Stimulated activated CD4-positive, alpha-beta T cell treated with anti-CD3 and anti-CD28 coated beads, Interleukin-12 subunit alpha, Interleukin-12 subunit beta, amount 100 ng/mL, for 24 hours (primary cell): ENCODE measurements at places on chromosomes 6 and 20.
A peak's percentile ranks its signal among the peaks of the same experiment; 100 is the strongest.

DNA sequence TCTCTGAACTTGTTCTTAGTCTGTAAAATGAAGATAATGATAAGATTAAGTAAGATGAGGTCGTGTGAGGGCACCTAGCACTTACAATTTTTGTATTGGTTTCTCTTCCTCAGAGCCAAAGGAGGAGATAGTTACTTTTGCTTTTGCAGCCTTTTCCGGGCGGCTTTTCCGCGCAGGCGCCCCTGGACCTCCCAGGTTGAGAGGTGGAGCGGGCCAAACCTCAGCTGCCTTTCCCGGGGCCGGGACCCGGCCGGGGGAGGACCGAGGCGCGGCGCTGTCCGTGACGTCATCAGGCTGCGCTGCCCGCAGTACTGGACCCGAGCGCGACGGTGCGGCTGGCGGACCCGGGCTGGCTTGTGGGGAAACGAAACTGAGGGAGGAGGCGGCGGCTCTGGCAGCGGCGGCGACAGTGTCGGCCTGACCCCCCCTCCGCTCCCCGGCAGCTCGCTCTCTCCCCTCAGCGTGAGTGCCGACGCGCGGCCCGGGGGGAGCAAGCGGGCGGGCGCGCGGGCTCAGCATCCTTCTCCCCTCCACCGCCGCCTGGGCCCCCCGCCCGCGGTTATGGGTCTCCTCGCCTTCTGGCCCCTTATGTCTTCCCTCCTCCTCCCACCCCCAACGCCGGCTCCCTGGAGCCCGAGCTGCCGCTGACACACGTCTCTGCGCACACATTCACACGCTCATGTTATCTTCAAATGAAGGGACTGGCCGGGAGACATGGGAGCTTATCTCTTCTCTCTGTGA lies at the start of gene CMTR1:
Gene CMTR1, plus strand, starts transcription at position 306 of the 741 bp plus-strand sequence. CDS start 2,409 bp downstream, outside the sequence.
- DNase-seq = peak; percentile 95

GRCh38 chr6:1463275-1463674 lies 73.9 kb downstream of the FOXF2 start:
- DNase-seq = no peak

DNA sequence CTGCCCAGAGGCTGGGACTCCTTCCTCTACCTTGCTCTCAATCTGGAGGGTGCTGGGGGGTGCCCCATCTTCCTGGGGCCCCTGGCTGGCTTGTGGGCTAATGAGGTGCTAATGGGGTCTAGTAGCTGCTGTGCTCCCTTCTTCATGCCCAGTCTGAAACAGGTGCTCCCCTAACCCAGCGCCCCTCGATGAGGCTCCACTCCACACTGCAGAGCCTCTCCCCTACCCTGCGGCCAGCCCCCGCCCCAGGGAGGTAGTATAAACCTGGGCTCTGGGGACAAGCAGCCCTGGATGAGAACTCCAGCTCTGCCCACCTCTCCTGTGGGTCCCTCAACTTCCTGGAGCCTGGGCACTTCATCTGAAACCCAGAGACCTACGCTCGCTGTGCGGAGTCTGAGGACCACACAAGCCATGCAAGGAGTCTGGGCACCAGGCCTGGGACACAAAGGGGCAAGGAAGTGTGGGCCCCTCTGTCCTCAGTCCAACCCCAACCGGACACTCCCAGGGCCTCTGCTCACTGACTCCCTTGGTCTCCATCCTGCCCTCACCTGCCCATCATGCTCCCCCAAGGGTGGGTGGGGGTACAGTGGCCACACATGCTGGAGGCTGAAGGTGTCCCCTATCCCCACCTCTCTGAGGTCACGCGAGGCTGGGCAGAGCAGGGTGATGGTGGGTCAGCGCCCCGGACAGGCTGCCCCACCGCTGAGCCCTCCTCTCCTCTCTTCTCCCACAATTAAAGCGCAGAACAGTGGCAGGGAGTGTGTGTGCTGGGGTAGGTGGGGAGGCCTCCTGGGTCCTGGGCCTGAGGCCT lies 6.1 kb downstream of the RPL10A start:
- DNase-seq = no peak

DNA sequence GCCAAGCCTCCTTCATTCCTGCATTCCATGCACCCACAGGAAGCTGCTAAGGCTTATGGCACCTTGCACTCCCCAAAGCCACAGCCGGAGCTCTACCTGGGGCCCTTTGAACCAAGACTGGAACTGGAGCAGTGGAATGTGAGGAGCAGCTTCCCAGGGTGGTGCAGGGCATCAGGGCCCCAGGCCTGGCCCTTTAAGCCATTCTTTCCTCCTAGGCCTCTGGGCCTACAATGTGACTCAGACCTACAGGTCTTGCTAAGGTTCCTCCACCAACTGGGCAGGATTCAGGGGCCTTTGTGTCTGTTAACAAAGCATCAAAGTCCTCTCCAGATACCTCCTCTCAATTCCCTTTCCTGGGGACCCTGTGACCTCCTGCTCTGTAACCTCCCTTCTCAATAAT lies 36.2 kb downstream of the SF3B5 start:
- no peak for DNase-seq

- DNase-seq = no peak
Measured at GRCh38 chr20:48626226-48626937, 201.4 kb downstream of the PREX1 start.

DNA sequence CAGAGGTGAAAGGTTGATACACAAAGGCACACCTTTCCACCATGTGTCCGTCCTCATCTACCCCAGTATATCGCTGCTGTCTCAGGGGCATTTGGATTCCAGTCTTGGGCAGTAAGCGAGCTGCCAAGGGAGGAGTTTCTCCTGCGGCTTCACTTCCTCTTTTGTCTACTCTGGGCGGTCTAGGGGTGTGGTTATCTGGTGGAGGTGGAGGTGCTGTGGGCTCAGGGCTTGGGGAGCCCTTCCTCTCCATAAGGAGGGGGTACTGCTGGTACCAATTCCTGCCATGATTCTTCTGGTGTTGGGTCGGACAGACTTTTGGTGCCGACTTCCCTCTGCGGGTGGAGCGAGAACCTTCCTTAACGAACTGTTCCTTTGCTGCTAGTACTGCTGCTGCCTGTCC lies 31.9 kb upstream of the FABP7 start:
- DNase-seq = no peak

GRCh38 chr6:160331753-160332152 lies 16.4 kb upstream of the SLC22A3 start:
- DNase-seq = no peak

GRCh38 chr6:48378884-48379407 lies 267.9 kb upstream of the PTCHD4 start:
- DNase-seq = no peak

- no peak for DNase-seq
Measured at GRCh38 chr20:23363257-23363649, 1.3 kb downstream of the GZF1 start.

DNA sequence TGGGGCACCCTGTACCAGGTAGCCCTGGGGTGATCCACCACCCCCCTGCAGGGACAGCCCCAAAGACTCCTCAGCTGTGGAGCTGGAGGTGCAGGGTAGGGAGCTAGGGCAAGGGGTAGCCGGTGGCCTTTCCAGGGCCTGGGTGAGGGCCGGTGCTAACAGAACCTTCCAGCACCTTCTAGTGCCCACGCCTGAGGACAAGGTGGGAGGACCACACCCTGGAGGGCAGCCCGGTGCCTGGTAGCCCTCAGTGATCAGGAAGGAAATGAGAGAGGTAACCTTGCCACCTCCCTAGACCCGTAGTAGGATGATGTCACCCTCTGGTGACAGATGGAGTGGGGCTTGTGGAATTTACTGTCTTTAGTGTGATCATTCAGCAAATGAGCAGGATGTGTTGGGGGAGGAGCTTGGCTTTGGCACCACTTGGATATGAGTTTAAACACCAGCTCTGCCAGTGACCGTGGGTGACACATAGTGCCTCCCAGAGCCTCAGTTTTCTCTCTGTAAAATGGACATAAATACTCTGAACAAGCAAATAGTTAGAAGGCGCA lies 187.7 kb downstream of the NFATC2 start:
- no peak for DNase-seq

DNA sequence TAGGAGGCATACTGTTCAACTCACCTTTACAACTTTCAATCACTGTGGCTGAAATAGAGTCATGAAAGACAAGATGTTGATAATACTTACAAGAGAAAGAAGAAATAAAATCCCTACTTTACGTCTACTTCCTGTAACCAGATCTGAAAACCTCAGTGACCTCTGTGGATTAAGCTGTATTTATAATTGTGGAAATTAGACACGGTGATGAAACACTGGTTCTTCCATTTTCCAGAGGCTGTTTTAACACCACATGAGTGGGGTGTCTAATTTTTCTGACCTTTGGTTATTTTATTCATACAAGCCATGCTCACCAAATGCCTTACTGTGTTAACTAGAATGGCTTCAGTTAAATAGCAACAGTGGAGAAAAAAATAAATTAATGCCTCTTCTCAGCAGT lies 58.5 kb upstream of the HIVEP1 start:
- no peak for DNase-seq

DNA sequence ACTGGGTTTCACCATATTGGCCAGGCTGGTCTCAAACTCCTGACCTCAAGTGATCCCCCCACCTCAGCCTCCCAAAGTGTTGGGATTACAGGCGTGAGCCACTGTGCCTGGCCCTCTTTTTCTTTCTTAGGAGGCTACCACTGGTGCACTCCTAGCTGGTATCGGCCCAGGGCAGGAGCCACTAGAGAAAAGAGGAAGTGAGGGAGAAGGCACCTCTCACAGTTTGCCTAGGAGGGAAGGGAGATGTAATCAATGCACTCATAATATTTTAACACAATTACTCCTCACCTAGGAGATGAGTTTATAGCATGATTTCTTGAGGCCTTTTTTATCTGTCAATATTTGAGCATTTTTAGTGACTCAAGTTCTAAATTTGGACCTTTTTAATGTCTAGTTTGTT lies 189.0 kb upstream of the SOX4 start:
- DNase-seq = no peak

DNA sequence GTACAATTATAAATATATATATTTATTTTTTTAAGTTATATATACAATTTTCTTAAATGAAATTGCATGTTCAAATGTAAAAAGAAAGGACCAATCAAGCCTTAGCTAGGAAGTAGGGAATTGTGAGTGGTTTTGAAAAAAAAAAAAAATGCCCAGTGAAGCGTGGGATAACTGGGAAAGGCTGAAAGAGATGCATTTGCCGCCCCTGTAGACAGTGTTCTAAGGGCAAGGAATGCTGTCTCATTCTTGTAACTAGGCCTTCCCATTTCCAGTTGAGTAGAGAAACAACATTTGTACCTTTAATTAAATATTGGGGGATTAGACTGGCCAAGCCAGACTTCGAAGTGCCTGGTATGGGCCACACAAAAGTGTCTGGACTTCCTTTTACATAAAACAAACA lies 430.1 kb upstream of the SLC35B3 start:
- DNase-seq = no peak

DNA sequence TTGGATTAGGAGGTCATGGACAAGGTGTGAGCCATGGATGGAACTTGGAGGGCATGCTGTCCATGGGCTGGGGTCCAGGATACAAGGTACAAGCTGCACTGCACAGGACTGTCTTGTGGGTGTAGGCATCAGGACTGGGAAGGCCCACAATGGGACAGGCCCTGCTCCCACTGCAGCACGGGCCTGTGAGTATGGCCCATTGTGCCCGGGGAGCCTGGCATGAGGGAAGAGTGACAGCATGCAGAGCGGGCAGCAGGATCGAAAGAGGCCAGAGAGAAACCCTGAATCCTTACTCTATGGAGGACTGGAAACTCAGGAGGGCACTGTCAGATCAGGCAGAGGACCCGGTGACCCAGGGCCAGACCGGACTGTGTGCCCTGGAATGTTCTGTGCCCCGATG lies 211.3 kb downstream of the PREX1 start:
- no peak for DNase-seq

- no peak for DNase-seq
Measured at GRCh38 chr6:15420959-15421438, 175.1 kb downstream of the JARID2 start.

DNA sequence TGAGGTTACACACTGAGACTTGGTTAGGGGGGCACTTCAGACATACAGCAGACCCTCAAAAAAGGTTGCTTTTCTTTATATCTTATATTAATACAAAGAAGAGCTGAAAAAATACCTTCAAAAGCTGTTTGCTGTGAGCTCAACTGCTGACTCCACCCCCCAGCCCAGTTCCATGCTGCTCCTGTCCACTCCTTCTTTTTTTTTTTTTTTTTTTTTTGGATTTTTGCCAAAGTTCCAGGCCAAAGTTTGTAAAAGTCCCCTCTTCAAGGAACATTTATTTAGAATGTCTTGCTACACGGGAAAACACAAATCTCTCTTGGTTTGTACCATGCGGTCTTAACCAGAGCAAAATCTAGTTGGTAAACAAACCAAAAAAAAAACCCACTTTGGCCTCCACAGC lies 85.3 kb upstream of the AKAP12 start:
- DNase-seq = no peak

DNA sequence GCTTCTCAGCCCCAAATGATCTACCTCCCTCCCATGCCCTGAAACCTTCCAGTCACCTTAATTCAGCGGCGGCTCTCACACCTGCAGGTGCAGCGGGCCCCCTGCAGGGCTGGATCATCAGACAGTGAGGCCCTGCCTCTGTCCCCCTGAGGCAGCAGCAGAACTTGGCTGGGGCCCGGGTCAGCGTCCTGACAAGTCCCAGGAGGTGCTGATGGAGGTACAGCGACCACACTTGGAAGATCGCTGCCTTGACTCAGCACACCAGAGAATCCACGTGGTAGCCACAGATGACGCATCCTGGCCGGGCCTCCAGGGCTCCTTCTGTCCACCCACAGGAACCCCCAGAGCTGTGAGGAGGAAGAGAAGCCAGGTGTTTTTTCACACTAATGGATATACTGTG lies 116.4 kb upstream of the THBS2 start:
- no peak for DNase-seq

DNA sequence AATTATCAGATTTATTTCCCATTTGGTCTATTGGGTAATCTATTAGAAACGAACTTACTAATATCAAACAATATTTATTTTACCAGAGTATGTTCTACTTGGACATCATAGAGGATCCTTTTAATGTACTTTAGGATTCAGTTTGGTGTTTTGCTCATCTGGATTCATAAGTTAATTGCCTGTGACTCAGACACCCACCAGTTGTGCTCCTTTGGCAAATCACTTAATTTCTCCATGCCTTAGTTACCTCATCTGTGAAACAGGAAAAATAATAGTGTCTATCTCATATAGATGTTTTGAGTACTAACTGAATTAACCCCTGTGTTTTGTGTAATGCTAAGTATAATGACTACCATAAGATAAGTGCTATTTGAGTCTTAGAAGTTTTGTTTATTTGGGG lies 292.1 kb downstream of the LAMA2 start:
- DNase-seq = no peak

DNA sequence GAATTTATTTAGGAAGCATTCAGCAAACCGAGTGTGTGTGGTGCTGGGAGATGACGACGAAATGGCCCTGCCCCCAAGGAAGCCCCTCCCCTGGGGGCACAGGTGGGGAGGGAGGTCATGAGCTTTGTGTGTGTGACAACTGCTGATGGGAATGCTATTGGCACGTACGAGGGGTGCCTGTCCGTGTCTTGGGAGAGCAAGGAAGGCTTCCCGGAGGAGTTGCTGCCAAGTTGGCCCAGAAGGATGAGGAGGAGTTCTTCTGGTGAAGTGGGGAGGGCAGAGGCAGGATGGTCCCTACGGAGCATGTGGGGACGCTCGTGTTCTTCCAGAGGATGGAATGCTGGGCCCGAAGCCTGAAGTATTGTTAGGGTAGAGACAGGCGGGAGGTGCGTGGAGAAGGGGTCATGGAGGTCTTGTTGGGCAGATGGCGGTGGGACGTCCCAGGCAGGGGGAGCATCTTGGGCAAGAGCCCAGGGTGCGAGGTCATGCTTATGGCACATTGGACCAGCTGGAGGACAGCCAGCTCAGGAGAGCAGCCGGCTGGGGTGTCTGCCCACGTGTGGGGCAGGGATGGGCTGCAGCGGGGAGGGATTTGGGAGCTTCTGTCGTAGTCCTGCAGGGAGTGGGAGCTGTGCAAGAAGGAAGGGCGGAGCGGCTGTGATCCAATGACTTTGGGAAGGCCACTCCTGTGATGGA lies 46.1 kb downstream of the SYNJ2 start:
- DNase-seq = no peak
